ENCODE measurements at places on chromosomes 13 and 19. TPM values are rescaled to one million over a fixed set of nuclear protein-coding genes. Genes with fewer than 3 reads are reported as not detected.

GRCh38 chr19:33193269-33193864, 763 bp upstream of the LRP3 start:
- DNase-seq, result no peak
- no peaks in the 10 kb centered on the region for H3K36me3 ChIP-seq
- no peaks in the 10 kb centered on the region for H3K27me3 ChIP-seq
- no peaks in the 10 kb centered on the region for H3K4me1 ChIP-seq

GRCh38 chr13:113400621-113401451, 36.9 kb upstream of the GRTP1 start:
- H3K27ac ChIP-seq, result no peak overlapping the region
- H3K27me3 ChIP-seq, result no peaks in the 10 kb centered on the region
- peak; percentile 46 for DNase-seq
- no peaks in the 10 kb centered on the region for H3K36me3 ChIP-seq
- no peaks in the 10 kb centered on the region for H3K4me1 ChIP-seq
- no peak overlapping the region for H3K4me3 ChIP-seq

DNA sequence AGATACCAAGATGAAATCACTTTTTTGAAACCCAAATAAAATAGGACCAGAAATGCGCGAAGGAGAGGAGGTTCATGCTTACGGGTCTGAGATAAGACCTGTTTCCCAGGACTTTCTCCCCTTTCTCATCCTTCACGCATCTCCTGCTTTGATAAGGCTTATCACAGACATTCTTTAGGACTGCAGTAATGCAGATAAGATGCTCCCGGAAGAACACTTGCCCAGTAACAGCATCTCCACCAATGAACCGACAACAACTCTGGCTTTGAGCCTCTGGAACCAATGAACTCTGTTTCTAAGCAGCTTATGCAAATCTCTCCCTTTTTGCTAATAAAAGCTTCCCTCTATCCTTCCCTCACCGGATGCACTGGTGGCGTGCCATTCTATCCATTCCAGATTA, 783.4 kb upstream of the ARGLU1 start:
- no peaks in the 10 kb centered on the region for H3K36me3 ChIP-seq
- H3K4me1 ChIP-seq, result no peaks in the 10 kb centered on the region
- no peak overlapping the region for H3K27ac ChIP-seq
- no peak for DNase-seq

DNA sequence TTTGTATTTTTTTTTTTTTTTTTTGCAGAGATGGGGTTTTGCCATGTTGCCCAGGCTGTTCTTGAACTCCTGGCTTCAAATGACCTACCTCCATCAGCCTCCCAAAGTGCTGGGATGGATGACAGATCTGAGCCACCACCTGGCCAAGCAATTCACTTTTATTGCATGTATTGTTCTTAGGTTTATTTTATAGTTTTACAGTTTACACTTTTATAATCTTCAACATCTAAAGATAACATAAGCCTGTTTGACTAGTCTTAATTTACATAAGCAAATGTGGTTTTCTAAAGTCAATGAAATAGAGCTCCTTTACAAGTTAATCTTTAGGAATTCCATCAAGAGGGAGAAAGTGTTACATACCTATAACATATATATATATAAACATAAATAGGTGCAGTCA, 9.5 kb upstream of the MPV17L2 start:
- H3K27me3 ChIP-seq, result no peaks in the 10 kb centered on the region
- H3K4me1 ChIP-seq, result no peaks in the 10 kb centered on the region
- no peak overlapping the region for H3K27ac ChIP-seq
- DNase-seq, result no peak
- no peaks in the 10 kb centered on the region for H3K36me3 ChIP-seq

GRCh38 chr19:17775245-17775927, 19.6 kb upstream of the B3GNT3 start:
- H3K36me3 ChIP-seq, result no peaks in the 10 kb centered on the region
- DNase-seq, result no peak
- no peak overlapping the region for H3K27ac ChIP-seq
- no peaks in the 10 kb centered on the region for H3K27me3 ChIP-seq

The NCAN gene
- 0.13 TPM for total RNA-seq

- H3K27ac ChIP-seq, result no peak overlapping the region
- no peak for DNase-seq
- H3K4me1 ChIP-seq, result no peaks in the 10 kb centered on the region
- no peaks in the 10 kb centered on the region for H3K36me3 ChIP-seq
- no peak overlapping the region for H3K4me3 ChIP-seq
Observed at GRCh38 chr19:53958168-53958571, 4.6 kb upstream of the CACNG8 start.

GRCh38 chr13:108428691-108429090, 159.2 kb downstream of the TNFSF13B start:
- no peaks in the 10 kb centered on the region for H3K27me3 ChIP-seq
- H3K4me1 ChIP-seq, result no peaks in the 10 kb centered on the region
- DNase-seq, result no peak
- no peaks in the 10 kb centered on the region for H3K36me3 ChIP-seq

Measured in kidney (tissue), 22 donors.